Dorsolateral prefrontal cortex (tissue), 122 donors: ENCODE measurements at places on chromosomes 6 and 20.

- DNase-seq = no peak
These were observed 59.1 kb downstream of the MBOAT1 start for GRCh38 chr6:20153194-20153593.

- DNase-seq = no peak
These were observed 115.2 kb upstream of the GLP1R start for GRCh38 chr6:38933426-38933825.

GRCh38 chr20:46135856-46136633 is 17.9 kb downstream of the CD40 start:
- no peak for DNase-seq

DNA sequence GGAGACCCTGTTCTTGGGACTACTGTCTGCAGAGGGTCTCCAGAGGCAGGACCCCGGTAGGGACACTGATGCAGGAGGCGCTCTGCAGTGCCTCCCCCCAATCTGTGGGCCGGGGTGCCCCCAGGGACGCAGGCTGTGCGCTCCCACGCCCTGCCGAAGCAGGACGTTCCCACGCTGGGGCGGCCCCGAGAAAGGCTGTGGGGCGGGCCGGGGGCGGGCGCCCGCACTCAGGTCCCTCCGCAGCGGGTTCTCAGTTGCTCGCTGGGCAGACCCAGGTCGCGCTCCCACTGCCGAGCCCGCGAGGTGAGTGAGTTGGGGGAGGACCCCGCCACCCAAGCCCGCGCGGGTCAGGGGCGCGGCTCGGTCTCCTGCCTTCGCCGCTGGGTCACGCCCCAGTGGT is at the start of gene COX4I2:
Gene COX4I2, plus strand, starts transcription at position 253 of the 400 bp plus-strand sequence. CDS start 1,106 bp downstream, outside the sequence.
- DNase-seq = no peak

- no peak for DNase-seq
These were observed 83.5 kb downstream of the TRERF1 start for GRCh38 chr6:42368181-42368580.

GRCh38 chr6:136014454-136015437 is 163.2 kb downstream of the PDE7B start:
- DNase-seq = no peak

DNA sequence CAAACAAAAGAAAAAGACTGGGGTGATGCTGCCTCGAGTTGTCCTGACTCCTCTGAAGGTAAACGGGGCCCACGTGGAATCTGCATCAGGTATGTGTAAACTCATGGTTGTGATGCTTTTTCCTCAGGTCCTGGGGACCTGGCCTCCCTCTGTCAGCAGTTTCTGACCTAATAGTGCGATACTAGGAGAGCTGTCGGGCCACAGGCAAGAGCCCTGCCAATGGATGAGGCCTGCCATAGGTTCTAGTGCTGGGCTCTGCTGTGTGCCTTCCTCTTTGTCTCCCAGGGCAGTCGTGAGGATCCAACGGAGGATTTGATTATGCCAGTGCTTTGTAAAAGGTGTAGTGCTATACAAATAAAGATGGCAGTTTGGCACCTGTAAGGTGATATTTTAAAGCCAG is 71.2 kb downstream of the ASXL1 start:
- no peak for DNase-seq

GRCh38 chr20:3545401-3545925 is 74.6 kb downstream of the ATRN start:
- no peak for DNase-seq

DNA sequence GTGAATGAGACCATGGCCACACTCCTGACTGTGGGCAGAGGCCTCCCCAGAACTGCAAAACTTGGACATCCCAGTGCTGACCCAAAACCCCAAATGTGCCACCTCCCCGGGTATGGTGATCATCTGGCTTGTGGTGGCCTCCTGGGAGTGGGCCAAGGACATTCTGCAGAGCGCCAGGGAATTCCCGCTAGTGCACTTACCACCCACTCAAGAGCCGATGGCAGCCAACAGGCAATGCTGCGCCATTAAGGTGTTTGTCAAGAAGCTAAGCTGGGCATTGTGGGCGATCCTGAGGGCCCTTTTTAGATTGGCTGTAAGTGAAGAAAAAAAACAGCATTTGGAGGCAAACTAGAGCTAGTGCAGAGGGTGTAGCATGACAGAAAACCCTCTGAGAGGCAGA is 9.4 kb downstream of the MMP24 start:
- peak; percentile 82 for DNase-seq
